ENCODE measurements at places on chromosomes 5 and 9. TPM values are rescaled to one million over a fixed set of nuclear protein-coding genes. Genes with fewer than 3 reads are reported as not detected.

MYO10 gene
- 76.9 TPM for total RNA-seq

- no peak for DNase-seq
Measured at GRCh38 chr9:13027879-13028278, 251.6 kb downstream of the MPDZ start.

GRCh38 chr5:38678076-38678475 lies 121.6 kb upstream of the LIFR start:
- DNase-seq, result no peak

- DNase-seq, result no peak
Measured at GRCh38 chr9:86723346-86723745, 224.0 kb downstream of the GAS1 start.

GRCh38 chr9:101119206-101119819 lies 90.8 kb downstream of the PLPPR1 start:
- no peak for DNase-seq

DNA sequence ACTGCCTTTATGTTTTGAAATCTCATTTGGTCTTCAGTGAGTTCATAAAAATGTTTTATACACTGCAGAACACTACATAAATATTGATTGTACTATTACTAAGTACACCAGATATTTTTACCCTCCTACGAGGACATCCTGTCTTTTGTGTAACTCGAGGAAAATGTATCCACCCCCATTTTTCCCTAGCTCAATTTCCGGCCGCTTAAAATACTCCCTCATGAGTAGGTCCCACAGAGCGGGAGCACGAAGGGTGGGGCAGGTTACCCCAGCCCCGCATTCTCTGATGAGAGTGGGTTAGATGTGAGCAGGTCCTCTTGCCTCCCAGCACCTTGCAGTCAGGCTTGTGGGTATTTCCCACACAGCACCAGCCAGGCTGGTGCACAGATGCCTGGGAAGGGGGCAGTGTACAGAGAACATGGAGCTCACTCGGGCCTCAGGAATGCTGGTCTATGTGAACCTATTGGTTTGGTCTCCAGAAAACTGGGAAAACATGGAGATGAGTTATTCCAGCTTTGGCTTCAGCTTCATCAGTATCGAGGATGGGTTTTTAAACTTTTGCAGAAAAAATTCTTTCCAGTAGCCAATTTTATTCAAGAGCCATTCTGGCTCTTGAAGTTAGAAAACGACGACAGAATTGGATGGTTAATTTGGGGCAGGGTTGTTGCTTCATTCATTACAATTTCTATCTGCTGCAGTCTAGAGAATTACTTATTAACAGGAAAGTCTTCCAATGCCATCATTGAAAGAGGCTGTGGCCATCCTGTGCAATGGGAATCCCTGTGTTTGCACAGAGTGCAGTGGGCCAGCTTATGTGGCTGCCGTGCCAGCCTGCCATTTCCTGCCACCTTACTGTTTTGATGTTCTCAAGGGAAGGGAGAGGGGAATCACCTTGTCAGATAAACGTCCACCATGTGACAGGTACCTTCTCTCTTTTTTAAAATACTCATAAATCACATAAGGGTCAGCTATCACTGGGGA lies 73.2 kb downstream of the WDR41 start:
- no peak for DNase-seq

DNA sequence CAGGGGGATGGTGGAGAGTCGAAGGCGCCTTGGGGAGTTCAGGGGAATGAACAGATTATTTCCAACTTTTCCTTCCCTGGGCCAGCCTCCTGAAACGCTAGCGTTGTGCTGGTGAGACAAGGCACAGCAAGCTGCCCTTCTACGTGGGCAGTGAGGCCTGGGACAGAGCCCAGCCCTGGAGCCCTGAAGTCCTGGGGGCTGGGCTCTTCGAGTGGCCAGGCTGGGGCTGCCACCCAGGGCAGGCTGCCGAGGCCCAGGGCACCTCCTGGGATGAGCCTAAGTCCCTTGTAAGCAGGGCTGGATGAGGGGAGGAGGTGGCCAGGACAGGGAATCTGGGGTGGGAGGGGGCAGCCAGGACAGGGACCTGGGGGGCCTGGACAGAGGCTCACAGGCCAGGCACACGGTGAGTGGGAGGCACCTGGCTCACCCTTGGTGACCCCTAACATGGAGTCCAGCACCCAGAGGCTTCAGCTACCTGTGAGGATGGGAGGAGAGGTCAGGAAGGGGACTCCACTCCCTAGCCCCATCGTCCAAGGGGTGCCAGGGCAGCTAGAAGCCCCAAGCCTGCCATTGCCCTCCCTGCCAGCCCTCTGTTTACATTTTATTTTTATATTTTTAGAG lies 1.3 kb upstream of the LCN12 start:
- no peak for DNase-seq

GRCh38 chr9:38091310-38092199 lies 22.5 kb upstream of the SHB start:
- no peak for DNase-seq

All from glomerular endothelial cell (primary cell).